ENCODE measurements at places on chromosomes 7 and 10. TPM values are rescaled to one million over a fixed set of nuclear protein-coding genes. Genes with fewer than 3 reads are reported as not detected.
A peak's percentile ranks its signal among the peaks of the same experiment; 100 is the strongest.

The HTR5A gene
- total RNA-seq: not detected

DNA sequence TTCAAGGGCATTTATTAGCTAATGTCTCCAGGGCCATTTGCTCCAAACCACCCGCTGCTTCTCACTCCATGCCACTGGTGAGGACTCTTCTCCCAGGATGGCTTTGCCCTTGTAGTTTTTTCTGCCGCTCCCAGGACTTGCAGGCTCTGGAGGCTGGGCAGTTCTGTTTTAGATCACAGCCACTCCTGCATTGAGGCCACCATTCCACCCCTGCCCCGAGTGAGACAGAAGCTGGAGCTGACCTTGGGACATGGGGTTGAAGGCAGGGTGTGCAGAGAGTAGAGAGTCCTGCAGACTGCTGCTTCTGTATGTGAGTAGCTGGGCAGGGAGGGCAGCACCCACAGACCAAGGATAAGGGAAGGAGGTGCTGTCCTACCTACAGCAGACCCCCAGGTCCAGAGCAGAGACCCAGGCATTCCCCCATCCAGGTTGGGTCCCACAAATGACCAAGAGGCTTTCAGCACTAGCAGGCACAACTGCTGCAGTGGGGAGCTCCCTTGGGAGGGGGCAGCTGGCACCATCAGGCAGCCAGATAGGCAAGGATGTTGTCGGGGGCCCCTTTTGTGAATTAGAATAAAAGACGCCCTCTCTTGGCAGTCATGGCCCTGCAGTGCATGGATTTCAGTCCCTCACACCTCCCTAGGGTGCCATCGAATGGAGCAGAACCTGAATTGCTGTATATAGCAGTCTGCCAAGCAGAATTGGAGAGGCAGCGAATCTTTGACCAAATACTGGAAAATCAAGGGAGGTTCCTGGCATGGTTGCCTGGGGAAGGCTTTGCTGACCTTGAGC lies 22.7 kb upstream of the ADCYAP1R1 start:
- no peak for DNase-seq

GRCh38 chr7:42869131-42870020 lies 42.5 kb downstream of the C7orf25 start:
- DNase-seq: no peak

The AASS gene
- total RNA-seq: 24.1 TPM

DNA sequence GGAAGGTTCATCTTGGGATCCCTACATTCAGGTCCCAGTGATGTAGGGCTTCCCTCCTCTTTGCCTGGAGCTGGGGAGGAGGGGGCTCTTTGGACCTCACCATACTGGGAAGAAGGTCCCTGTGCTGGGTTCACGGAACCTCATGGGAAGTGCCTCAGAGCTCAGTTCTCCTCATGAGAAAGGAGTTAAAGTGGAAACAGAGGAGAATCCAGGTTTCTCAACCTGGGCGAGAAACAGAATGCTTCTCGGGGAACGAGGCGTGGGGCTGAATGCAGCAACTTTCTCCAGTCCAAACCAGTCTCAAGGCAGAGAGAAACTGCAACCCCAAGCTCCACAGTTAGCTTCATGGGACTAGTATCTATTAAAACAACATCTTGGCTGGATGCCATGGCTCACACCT lies 382.7 kb upstream of the FOXK1 start:
- no peak for DNase-seq

- DNase-seq: no peak
These were observed 112.1 kb downstream of the PRKG1 start for GRCh38 chr10:51186361-51186760.

The CRYGN gene
- not detected for total RNA-seq

DNA sequence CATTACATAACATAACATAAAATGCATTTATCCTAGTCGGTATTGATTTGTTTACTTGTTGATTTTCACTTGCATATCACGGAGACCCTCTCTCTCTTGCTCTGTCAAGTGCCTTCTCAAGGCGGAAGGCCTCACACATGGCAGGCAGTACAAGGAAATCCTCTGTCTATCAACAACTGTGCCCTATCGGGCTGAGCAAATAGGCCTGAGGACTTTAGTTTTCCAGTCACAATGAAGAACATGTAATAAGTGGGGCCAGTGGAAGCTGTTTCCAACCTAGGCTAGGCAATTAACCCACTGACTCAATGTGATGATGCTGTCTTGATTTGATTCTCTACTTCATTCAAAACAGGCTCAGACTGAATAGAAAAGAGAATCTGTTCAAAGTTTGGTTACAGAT lies 44.9 kb upstream of the KMT2C start:
- no peak for DNase-seq

DNA sequence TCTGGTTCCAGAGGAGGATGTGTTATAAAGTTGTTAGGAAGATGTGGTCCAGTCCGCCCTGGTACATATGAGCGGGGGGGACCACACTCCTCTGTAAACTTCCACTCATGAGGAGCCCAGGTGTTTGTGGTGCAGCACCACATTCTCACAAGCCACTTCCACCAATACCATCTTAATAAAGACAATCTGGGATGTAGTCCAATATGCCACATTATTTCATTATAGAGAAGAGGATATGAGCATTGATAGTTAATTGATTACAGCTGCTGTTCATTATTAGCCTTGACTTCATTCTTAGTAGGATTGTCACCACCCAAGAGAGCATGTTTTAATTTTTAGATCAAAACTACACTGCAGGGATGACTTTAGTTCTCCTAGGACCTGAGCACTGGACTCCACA lies 40.5 kb downstream of the ERCC6 start:
- DNase-seq: no peak

- no peak for DNase-seq
These were observed 7.2 kb downstream of the TNPO3 start for GRCh38 chr7:129047761-129048160.

DNA sequence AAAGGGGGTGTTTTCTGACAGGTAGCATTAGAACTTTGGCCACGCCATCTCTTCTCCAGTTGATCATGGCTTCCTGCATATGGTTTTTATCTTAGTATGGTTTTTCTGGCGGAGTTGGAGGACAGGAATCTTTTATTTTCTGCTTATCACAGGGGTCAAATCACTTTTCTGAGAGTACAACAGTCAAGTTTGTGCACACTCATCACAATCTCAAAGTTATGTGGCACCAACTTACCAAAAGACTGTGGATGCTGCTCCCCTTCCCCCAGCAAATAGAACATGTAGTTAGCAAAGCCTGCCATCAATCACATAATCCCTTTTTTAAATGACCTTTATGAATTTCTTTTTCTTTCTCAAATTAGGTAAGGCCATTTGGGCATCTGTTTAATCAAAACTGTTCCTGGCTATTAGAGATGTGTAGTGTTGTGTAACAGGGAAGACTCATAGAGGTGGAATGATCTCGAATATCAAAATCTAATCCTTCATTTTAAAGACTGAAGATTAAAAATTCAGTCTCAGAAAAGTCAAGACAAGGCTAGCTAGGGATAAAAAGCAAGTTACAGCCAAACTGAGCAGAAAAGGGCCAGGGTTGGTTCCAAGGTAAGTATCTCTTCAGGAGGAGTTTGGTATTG lies 3.8 kb upstream of the CH25H start:
- DNase-seq: no peak

The MBL2 gene
- total RNA-seq: not detected

DNA sequence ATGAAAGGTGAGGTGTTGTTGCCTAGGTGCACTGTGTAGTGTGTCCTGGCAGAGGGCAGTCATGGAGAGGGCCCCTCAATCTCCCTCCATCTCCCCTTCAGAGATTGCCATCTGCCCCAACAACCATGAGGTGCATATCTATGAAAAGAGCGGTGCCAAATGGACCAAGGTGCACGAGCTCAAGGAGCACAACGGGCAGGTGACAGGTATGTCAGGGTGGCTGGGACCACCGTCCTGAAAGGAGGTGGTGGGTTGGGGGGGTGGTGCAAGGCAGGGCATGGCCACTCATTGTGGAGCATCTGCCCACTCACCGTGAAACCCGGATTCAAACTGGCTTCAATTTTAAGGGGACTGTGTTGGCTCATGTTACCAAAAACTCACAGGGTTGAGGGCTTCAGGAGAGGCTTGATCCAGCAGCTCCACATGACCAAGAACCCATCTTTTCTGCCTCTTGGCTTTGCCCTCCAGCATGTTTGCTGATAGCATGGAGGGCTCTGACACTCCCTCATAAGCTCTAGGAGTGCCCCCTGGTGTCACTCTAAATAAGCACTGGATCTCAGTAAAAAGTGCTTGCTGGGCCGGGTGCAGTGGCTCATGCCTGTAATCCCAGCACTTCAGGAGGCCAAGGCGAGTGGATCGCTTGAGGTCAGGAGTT lies 12.2 kb downstream of the ARPC1B start:
- no peak for DNase-seq

DNA sequence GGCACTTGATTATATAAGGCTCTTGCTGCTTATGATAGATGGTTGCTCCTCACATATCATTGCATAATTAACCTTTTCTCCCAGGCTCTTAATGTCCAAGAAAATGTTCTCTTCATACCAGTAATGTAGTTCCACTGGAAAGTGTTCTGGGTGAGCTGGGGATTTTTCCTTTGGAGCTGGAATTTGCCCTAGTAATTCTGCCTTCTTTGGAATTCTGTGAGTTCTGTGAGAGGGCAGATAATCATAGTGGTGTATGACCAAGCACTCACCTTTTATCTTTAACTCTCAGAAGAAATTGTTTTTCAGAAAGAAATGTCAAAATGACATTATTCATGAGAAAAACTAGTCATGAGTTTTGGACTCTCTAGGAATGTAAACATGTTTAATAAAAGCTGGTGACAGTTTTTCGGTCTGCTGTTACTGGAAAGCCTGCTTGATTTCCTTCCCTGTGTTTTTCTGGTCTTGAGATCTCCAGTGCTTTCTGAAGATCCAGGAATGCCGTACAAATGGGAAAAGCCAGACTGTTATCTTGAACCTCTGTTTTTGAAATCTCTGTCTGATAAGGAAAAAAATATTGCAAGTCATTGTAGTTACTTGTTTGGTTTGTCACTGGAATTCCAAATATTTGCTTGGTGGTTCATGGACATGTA lies 148.3 kb upstream of the PRPS1L1 start:
- no peak for DNase-seq

DNA sequence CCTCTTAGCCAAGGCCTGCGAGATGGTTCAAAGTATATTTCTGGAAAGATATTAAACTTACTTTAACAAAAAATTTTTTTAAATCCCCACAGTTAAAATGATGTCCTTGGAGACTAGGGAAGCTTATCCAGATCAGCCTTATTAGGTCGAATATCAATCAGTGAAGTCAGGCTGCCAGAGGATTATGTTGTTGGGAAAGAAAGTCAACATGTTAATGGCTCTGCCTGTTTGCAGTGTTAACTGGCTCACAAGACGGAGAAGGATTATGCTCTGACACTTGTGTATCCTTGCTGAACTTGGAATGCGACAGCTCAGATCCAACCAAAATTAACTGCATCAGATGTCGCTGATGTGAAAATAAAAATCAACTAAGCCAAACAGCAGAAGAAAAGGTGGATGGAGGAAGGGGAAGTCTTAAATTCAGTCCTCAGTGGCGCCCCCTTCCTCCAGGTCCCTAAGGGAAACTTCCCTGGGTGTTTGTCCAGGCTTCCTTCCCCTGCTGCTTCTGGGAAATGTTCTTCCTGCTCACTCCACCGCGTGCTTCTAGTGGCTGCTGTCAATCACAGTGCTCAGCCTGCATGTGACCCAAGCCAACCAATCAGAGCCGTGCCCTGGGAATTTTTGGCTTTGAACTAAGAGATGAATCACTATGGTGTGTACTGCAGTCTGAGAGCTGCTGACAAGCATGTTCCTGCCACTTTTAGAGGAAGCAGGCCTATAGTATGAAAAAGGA lies 690.4 kb upstream of the NRP1 start:
- no peak for DNase-seq

The SMO gene
- total RNA-seq: 5.0 TPM

GRCh38 chr7:93430917-93431588 lies 143.5 kb downstream of the CALCR start:
- no peak for DNase-seq

- no peak for DNase-seq
These were observed 50.0 kb downstream of the NPY start for GRCh38 chr7:24334012-24334411.

The PNLIPRP1 gene
- total RNA-seq: not detected

DNA sequence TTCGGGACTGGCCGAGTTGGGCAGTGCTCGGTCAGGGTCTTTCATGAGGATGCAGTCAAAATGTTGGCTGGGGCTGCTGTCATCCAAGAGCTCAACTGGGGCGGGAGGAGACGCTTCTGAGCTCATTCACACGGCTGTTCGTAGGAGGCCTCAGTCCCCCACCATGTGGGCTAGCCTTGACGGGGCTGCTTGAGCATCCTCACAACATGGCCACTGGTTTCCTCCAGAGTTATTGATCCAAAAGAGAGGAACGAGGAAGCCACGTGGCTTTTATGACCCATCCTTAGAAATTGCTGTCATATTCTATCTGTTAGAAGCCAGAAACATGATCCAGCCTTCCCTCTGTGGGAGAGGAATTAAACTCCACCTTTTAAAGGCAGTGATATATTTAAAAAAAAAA lies 68.1 kb downstream of the GTF2IRD1 start:
- no peak for DNase-seq

DNA sequence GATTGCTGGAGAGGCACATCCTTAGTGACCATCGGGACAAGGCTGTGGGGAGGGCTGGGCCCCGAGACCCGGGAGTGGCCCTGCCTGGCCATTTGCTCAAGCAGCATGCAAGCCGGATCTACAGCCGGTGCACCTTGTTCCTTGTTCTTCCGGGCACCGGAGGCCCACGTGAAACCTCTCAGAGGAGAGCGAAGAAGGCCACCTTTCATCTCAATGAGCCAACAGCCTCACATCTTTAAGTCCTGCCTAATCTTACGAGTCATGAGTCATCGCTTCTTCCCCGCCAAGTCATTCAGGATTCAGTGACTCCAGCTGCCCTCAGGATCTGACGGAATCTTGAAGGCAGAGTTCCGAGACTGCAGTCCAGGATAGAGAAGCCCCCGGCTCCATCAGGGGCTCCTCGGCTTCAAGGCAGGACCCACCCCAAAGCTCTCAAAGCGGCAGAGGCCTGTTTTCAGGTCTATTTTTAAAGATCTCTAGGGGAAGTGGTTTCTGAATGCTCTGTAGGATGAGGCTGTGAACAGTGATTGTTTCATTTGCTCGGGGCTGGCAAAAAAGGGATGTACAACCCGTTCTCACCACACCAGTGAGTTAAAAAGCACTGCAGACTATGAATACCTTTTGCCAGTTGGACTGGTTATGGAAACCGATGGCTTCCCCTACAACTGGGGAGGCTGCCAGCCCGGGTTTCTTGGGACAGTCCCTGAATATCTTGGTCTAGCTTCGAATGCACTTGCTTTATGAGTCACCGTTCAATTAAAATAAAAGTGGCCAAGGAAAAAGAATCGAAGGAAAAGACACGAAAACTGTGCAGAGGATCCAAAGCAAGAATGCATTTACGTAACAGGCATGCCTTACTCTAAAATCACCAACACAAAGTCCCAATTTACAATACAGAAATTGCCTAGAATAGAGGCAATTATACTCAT lies 57.2 kb upstream of the ECHDC3 start:
- DNase-seq: peak; percentile 80

- DNase-seq: no peak
These were observed 3.9 kb downstream of the MIOS start for GRCh38 chr7:7570584-7570983.

- DNase-seq: no peak
These were observed 303.5 kb upstream of the MGMT start for GRCh38 chr10:129163531-129163930.

- no peak for DNase-seq
These were observed 13.1 kb downstream of the BLVRA start for GRCh38 chr7:43771573-43771972.

The EN2 gene
- not detected for total RNA-seq

- no peak for DNase-seq
These were observed 84.4 kb upstream of the TNS3 start for GRCh38 chr7:47666164-47666862.
